Heart right ventricle (tissue), 16 donors: ENCODE measurements at places on chromosomes 11 and 22.

DNA sequence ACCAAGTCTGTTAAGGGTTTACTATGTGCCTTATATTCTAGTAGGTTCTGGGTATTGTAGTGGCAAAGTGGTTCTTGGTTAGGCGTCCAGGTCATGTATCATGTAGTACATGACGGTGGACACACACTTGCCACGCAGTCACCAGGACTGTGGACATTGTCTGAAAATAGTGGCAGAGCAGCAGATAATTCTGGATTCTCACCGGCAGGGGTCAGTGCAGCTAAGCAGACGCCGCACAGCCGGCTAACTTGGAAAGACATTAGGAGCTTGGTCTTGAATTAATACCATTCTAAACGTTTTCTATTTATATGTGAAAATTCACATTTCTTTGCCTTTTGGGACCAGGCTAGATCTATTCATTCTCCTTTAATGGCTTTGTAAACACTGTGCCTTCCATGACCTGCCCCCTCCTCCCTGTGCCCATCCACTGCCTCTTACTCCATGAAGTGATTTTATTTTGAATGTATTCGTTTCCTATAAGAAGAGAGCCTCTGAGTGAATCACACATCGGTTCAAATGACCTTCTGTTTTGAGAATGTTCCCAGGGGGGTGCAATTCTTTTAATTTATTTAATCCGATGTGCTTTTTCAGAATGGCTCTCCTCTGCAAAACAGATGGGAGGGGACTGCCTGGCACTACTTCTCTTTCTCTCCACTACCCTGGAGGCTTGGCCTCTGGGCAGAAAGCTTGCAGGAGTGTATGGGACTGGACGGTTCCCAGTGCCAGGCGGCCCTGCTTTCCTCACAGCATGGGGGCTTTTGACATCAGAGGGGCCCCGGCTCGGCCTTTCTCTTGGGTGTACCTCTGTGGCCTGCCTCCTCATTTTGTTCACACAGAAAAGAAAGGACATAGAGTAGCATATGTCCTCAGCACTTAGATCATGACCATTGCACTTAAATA lies 378.0 kb downstream of the NTM start:
- no peaks in the 10 kb centered on the region for H3K4me1 ChIP-seq
- H3K36me3 ChIP-seq = no peaks in the 10 kb centered on the region
- peaks cover 16% of the 10 kb centered on the region for H3K27me3 ChIP-seq
- H3K4me3 ChIP-seq = no peak overlapping the region

DNA sequence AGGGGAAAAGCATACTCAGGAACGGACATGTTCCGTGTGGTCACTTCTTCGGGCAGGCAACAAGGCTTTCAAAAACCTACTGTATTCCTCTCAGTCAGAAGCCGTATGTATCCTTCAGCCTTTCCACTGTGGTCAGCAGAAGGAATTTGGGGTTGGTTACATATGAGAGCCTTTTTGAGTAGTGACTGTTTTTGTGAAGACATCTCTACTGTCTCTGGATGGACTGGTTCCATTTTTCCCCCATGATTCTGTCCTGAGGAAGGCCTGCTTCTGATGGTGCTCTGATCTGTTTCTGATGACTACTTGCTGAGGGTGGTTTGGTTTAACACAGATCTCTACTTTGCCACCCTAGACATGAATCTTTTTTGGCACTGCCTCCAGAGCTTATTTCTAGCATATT lies 63.7 kb upstream of the HORMAD2 start:
- no peak for DNase-seq
- H3K4me3 ChIP-seq = no peak overlapping the region
- H3K36me3 ChIP-seq = peaks cover 47% of the 10 kb centered on the region
- no peaks in the 10 kb centered on the region for H3K27me3 ChIP-seq
- no peak overlapping the region for H3K27ac ChIP-seq

GRCh38 chr22:43782448-43782847 lies 29.7 kb downstream of the EFCAB6 start:
- H3K4me1 ChIP-seq = no peaks in the 10 kb centered on the region
- H3K36me3 ChIP-seq = no peaks in the 10 kb centered on the region
- no peak overlapping the region for H3K4me3 ChIP-seq

GRCh38 chr22:38868886-38869381 lies 3.1 kb downstream of the CBX6 start:
- peaks cover 6% of the 10 kb centered on the region for H3K36me3 ChIP-seq
- no peaks in the 10 kb centered on the region for H3K27me3 ChIP-seq
- peaks cover 83% of the 10 kb centered on the region for H3K4me1 ChIP-seq
- H3K4me3 ChIP-seq = no peak overlapping the region

GRCh38 chr11:95443386-95443785 lies 212.4 kb upstream of the SESN3 start:
- no peaks in the 10 kb centered on the region for H3K4me1 ChIP-seq
- DNase-seq = no peak
- H3K4me3 ChIP-seq = no peak overlapping the region
- no peaks in the 10 kb centered on the region for H3K27me3 ChIP-seq

- no peaks in the 10 kb centered on the region for H3K27me3 ChIP-seq
- no peak for DNase-seq
- H3K4me3 ChIP-seq = no peak overlapping the region
- peak overlapping the region; percentile 64 for H3K27ac ChIP-seq
- peaks cover 22% of the 10 kb centered on the region for H3K4me1 ChIP-seq
- H3K36me3 ChIP-seq = no peaks in the 10 kb centered on the region
These were observed 138.1 kb downstream of the SLC1A2 start for GRCh38 chr11:35281169-35281688.

DNA sequence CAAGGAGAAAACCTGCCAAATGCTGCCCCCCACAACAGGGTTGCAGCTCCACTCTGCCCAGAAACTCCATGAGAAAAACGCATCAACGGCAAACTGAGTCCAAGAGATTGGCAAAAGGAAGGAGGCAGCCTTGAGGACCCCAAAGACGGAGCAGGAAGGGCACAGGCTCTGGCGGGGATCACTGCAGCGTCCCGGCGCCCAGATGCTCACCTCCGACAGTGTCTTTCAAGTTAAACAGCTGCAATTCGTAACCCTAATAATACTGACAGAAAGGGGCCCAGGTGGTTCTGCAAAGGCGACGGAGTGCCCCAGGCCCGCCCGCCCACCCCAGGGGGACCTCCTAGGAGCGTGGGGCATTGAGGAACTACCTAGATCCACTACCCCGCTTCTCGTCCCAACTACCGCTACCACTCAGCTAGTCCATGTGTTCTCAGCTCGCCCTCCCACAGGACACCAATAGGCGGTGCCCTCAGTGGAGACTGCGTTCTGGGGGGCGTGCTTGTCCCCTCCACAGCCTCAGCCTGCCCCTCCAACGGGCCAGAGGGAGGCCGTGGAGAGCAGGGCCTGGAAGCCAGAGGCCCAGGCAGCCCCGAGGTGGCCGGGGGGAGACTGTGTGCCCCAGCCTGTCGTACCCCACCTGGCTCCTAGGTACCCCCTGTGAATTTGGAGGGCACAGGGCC lies 127.4 kb downstream of the PHF21B start:
- no peak overlapping the region for H3K4me3 ChIP-seq
- DNase-seq = no peak
- H3K27ac ChIP-seq = no peak overlapping the region
- H3K36me3 ChIP-seq = no peaks in the 10 kb centered on the region
- H3K27me3 ChIP-seq = no peaks in the 10 kb centered on the region
- H3K4me1 ChIP-seq = no peaks in the 10 kb centered on the region

DNA sequence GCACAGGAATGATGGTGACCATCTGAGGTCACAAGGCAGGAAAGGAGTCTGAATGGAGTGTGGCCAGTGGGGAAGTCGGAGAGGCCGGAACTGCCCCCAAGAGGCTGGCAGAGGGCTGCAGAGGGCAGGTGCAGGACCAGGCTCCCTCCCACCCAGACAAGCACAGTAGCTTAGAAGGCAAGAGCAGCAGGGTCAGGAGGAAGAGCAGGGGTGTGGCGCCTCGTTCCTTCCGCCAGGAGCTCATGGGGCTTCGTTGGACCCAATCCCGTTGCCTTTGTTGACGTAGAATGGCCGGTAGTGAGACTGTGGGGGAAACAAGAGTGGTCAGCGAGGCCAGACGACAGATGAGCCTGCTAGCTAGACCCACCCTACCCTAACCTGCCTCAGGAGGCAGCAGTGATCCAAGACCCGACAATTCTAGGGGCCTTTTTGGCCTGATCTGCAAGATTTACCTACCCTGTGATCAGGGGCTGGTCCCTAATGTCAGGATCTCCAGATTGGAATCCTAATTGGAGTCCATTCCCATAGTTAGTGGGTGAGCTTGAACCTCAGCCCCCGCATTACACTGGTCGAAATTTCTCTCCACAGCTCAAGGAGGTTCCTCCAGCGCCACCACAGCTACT lies 25.6 kb downstream of the TRIM29 start:
- H3K27me3 ChIP-seq = peaks cover 4% of the 10 kb centered on the region
- no peak overlapping the region for H3K4me3 ChIP-seq
- H3K36me3 ChIP-seq = no peaks in the 10 kb centered on the region
- H3K27ac ChIP-seq = no peak overlapping the region

- no peaks in the 10 kb centered on the region for H3K27me3 ChIP-seq
- no peak overlapping the region for H3K27ac ChIP-seq
- DNase-seq = no peak
- peaks cover 18% of the 10 kb centered on the region for H3K4me1 ChIP-seq
- H3K4me3 ChIP-seq = no peak overlapping the region
These were observed 997.8 kb upstream of the CHORDC1 start for GRCh38 chr11:91220476-91221202.

GRCh38 chr11:1628506-1629325 lies 859 bp upstream of the KRTAP5-5 start:
- H3K36me3 ChIP-seq = no peaks in the 10 kb centered on the region
- no peak overlapping the region for H3K27ac ChIP-seq
- H3K4me3 ChIP-seq = no peak overlapping the region
- DNase-seq = peak; percentile 71

- H3K27me3 ChIP-seq = no peaks in the 10 kb centered on the region
- H3K4me1 ChIP-seq = peaks cover 92% of the 10 kb centered on the region
- no peak overlapping the region for H3K27ac ChIP-seq
- H3K4me3 ChIP-seq = no peak overlapping the region
- no peak for DNase-seq
These were observed 21.5 kb downstream of the PICALM start for GRCh38 chr11:86047275-86047991.

DNA sequence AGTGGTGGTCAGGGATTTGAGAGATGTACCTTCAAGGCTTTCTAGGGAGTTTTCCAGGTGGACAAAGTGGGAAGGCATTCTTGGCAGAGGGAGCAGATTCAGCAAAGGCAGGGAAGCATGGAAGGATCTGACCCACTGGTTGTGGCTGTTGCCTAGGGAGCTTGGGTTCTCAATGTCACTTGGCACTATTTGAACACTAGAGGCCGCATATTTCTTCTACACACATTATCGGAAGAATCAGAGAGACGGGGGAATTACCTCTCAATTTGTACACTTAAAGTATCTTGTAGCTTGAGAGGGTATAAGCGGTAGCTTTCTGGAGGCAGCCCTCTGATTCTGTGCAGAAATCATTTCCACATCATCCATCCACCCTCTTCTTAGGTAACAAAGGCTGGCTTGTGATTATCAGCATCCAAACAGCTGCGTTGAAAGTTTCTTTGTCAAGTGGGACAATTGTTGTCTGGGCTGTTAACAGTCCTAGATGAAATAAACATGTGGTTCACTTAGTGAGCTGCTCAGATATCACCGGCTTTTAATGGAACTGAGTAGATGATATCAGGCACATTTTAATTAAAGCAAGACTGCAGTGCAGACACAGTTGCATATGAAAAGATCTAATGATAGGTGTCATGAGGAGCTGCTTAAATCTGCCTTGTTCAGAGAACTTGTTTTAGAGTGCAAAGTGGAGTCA lies 2.6 kb downstream of the NELL1 start:
- H3K36me3 ChIP-seq = no peaks in the 10 kb centered on the region
- H3K27ac ChIP-seq = no peak overlapping the region
- H3K4me3 ChIP-seq = no peak overlapping the region
- H3K4me1 ChIP-seq = peaks cover 14% of the 10 kb centered on the region
- DNase-seq = no peak

DNA sequence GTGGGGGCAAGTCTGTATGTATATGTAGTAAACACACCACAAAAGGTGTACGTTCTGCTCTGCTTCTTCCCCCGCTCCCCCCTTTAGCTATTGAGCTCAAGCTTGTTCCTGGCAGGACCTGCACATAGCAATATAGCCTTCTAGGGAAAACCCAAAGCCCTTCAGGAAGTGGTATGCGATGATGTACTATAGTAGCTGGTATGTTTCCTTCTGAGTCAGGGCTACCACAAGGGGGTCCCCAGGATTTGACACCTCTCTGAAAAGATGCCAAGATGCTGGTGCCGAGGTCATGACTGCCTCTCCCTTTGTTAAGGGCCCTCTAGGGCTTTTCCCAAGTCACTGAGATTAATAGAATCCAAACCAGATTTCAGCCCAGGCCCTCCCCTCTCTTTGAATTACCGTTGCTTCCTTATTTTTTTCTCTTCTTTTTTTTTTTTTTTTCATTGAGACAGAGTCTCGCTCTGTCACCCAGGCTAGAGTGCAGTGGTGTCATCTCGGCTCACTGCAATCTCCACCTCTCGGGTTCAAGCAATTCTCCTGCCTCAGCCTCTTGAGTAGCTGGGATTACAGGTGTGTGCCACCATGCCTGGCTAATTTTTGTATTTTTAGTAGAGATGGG lies 268.4 kb downstream of the ETS1 start:
- no peak overlapping the region for H3K4me3 ChIP-seq
- no peak for DNase-seq
- H3K4me1 ChIP-seq = peaks cover 6% of the 10 kb centered on the region
- H3K27me3 ChIP-seq = no peaks in the 10 kb centered on the region
- H3K36me3 ChIP-seq = no peaks in the 10 kb centered on the region

DNA sequence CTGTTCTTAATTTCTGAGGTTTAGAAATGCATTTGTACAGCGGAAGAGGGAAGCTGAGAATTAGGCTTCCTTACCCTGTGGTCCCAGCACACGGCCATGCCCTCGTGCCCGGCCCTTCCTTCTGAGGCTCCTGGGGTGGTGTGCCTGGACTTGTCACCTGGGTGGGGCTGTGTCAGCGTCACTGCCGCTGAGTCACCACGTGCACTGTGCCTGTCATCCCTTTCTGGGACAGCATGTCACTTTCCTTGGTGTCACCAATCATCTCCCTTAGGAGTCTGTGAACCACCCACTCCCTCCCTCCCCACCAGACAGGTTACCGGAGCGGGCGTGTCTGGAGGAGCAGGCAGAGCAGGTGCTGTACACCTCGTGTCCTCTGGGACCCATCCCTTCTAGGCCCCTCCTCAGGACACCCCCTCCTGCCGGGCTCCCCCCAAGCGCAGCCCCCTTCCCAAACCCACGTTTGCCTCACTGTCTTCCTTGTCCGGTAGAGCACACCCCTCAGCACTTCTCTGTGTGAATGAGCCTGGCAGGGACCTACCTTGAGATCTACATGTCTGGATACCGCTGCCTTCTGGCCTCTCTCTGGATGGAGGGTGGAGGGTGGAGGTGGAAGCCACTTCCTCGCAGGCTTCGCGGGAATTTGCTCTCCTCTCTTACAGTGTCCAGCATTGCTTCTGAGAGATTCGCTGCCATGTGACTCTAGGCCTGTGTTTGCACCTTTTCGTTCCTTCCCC lies 367.6 kb downstream of the TBC1D22A start:
- no peak overlapping the region for H3K27ac ChIP-seq
- H3K27me3 ChIP-seq = no peaks in the 10 kb centered on the region
- no peak overlapping the region for H3K4me3 ChIP-seq
- no peak for DNase-seq
- no peaks in the 10 kb centered on the region for H3K36me3 ChIP-seq

- no peak for DNase-seq
- H3K4me3 ChIP-seq = no peak overlapping the region
- H3K27me3 ChIP-seq = no peaks in the 10 kb centered on the region
- no peaks in the 10 kb centered on the region for H3K36me3 ChIP-seq
These were observed 76.8 kb upstream of the CCND1 start for GRCh38 chr11:69563946-69564775.
